ENCODE measurements at places on chromosomes 6 and 20.

- peak; percentile 19 for DNase-seq
These were observed 9.2 kb downstream of the LY86 start for GRCh38 chr6:6597682-6598081.

DNA sequence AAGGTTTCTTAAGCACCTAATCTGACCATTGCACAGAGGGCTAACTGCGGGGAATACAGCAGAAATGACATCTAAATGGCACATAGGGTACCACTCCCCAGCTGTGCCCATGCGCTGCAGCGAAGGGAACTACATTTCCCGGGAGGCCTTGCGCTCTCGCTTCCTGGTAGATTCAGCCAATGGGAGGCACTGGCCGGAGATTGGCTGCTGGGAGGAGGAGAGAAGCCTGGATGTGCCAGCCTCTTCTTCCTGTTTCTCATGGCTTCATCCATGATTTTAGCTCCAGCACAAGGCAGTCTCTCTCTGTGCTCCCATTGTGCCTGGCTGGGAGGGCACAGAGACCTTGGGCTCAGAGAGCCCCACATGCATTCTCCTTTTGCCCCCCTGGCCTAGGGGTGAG lies 101.7 kb upstream of the FOXA2 start:
- DNase-seq: peak; percentile 85

GRCh38 chr6:15456422-15456821 lies 206.4 kb downstream of the DTNBP1 start:
- DNase-seq: no peak

DNA sequence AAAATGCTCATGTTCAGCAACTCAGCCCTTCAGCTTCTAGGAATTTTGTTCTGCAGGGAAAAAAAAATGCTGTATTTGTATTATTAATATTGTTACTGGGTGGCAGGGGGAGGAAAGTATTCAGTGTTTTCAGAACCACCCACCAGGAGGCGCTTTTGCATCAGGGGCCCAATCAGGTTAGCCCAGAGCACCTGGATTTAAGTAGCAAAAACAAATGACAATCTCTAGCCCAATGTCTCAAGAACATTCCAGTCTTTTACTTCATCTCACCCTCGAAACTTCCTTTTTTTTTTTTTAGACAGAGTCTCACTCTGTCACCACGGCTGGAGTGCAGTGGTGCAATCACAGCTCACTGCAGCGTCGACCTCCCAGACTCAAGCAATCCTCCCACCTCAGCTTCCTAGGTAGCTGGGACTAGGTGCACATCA lies 635 bp upstream of the C20orf203 start:
- peak; percentile 94 for DNase-seq

DNA sequence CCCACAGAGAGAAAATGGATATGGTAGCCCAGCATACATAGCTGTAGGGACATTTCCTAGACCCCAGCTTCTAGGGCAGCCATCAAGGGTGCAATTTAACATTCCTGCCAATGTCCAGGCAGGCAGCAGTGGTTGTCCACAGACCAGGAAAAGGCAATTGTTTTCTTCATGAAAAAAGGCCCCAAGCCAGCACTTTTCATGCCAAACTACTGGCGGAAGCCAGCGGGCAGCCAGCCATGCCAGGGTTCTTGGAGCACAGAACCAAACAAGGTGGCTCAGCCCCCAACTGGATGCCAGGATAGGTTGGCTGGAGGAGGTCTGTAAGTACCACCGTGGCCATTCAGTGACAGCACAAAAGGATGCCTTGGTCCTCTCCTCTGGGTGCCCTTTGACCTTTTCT lies 94.6 kb downstream of the BANF2 start:
- no peak for DNase-seq

DNA sequence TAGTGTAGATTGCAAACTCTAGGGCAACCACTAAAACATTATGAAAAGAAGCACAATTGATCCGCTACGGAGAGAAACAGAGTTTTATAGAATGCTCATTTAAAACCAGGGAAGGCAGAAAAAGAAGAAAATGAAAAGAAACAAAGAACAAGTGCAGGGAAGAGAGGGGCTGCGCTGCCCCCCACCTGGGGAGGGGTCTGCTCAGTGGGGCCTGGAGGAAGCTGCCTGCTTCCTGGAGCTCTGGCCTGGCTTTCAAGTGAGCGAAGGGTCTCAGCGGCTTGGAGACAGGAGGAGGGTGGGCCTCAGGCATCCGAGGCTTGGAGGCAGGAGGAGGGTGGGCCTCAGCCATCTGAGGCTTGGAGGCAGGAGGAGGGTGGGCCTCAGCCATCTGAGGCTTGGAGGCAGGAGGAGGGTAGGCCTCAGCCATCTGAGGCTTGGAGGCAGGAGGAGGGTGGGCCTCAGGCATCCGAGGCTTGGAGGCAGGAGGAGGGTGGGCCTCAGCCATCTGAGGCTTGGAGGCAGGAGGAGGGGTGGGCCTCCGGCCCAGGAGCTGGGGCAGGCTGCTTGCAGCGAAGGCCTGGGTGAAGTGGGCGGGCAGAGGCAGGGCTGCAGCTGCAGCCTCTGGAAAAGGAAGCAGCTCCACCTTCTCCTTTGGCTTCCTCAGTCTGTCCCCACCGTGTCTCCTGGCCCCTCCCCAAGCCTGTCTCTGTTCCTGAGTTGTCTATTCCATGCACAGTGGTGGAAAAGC lies 406.3 kb downstream of the TAF4 start:
- DNase-seq: no peak

DNA sequence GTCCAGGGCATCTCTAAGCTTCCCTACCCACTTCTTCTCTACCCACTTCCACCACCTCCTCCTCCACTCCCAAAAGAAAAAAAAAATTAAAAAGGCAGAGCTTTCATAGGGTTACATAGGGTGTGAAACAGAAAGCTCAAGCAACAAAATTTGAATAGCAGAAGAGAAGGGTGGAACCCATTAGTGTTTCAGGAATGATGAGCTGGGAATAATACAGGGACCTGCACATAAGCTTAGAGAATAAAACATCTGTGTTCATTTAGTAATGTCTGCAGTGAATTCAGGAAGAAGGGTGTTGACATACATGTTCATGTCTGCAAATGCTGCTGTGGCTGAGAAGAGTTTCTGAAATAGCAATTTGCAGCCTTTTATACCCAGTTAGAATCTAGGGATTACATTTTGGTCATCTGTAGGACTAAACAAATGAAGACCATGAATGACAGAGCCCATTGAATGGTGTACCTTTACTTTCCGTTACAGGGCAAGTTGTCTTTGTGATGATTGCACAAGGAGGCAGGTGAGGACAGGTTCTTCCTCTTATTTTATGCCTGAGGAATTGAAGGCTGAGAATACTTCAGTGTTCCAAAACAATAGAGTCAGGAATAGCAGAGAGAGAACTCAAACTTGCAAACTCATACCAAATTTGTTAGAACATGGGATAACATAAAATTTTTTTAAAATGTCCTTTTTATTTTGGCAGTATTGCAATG lies 975.1 kb downstream of the TFAP2A start:
- no peak for DNase-seq

GRCh38 chr20:60060006-60060557 lies 101.9 kb downstream of the CDH26 start:
- no peak for DNase-seq

DNA sequence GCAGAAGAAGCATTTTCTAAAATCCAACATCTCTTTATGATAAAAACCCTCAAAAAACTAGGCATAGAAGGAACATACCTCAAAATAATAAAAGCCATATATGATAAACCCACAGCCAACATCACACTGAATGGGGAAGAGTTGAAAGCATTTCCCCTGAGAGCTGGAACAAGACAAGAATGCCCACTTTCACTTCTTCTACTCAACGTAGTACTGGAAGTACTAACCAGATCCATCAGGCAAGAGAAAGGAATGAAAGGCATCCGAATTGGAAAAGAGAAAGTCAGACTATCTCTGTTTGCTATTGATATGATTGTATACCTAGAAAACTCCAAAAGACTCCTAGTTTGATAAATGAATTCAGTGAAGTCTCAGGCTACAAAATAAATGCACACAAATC lies 7.9 kb upstream of the CDK19 start:
- no peak for DNase-seq

DNA sequence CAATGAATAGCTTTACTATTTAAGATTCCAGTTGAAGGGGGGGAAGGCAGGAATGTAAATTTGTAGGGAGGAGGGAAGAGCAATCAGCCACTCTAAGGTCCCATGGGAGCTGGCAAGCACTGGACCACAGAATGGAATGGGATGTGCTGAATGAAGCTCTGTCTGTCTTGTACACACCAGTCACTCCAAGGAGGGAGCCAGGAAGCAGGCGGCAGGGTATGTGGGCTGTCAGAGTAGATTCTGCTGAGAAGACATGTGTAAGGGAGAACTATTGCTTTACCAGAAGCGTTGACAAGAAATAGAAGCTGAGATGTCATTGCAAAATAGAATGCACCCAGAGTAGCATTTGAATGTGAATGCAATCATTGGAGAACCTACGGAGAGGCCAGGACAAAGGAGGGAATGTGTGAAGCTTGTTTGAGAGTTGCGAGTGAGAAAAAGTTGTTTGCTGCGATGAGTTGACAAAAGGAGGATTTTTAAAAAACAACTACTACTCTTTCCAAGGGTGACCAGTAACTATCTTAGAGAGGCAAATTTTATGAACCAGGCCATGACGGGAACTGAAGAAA lies 25.2 kb upstream of the PDE7B start:
- peak; percentile 36 for DNase-seq

DNA sequence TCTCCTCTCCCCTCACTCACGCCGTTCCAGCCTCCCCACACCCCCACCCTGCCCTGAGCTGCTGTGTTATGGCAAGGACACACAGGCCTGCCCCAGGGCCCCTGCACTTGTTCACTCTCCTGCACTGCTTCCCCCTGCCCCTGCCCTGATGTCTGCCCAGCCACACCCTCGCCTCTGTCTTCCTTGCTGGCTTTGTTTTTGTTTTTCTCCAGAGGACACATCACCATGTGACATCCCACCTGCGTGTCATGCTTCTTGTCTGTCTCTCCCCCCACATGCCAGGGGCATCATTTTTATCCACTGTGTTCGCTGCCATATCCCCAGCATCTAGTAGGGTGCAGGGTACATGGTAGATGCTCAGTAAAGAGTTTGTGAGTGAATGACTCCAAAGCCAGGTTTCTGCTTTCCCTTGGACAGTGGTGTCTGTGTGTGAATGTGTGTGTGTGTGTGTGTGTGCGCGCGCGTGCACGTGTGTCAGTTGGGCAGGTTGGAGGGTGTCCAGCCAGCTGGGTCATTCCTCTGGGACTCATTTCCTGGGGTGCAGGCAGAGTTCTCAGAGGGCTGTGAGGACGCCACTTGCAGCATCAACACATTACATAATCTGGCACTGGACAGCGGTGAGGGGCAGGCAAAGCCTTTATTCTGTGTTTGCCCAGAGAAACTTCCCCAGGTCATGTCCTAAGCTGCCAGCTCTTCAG lies 60.6 kb downstream of the STK35 start:
- no peak for DNase-seq

DNA sequence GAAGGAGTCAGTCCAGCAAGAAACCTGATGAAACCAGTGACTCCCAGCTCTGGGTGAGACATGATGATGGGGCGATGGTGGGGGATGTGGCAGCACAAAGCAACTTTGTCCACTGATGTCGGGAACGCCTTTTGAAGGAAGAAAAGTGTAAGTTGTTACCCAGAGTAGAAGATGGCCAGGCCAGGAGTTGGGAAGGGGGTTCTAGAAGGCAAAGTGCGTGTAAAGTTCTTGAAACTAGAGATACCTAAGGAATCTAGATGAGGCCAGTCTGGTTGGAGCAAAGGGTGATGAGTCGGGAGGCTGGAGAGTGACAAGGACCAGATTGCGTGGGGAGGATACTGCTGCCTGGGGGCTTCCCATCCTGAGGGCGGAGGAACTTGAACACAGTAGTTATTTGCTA lies 117.0 kb downstream of the PHACTR3 start:
- no peak for DNase-seq

GRCh38 chr20:53547664-53548239 lies 45.9 kb downstream of the ZNF217 start:
- DNase-seq: peak; percentile 90

- DNase-seq: no peak
These were observed 106.5 kb upstream of the GMDS start for GRCh38 chr6:2351807-2352431.

GRCh38 chr6:49980898-49981297 lies 11.5 kb upstream of the DEFB113 start:
- DNase-seq: no peak

DNA sequence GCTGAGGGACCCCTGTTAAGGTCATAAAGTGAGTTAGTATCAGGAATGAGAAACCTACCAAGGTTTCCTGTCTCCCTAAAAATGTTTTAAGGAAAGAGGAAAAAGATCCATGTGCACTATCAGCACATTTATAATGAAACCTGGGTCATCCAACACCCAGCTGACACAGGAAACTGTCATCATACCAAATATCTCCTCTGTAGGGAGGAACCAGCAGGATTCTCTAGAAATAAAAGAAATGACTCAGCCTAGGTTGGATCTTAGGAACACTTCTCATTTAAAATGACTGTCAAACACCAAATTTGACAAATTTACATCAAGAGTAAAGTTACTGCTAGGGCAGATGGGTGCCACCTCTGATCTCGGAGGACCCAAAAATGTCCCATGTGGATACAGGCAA lies 21.7 kb downstream of the GFOD1 start:
- DNase-seq: no peak

GRCh38 chr6:43708860-43709653 lies 21.5 kb upstream of the MRPS18A start:
- DNase-seq: no peak

- no peak for DNase-seq
These were observed 157.5 kb downstream of the AIG1 start for GRCh38 chr6:143218233-143218632.

DNA sequence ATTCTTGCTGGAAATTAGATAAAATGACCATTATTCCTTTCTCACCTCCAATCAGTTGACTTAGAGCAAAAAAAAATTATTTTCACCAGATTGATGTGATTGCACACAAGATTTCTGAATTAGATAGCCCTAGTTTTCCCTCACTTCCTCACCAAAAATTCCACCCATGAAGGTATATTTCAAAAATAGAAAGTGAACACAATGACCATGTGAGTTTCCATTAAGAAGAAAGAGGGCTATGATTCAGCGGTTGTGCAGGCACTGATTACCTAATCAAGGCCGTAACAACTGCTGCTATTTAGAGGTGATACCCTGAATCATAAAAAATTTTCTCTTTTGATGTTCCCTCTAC lies 19.5 kb upstream of the RALGAPA2 start:
- no peak for DNase-seq

DNA sequence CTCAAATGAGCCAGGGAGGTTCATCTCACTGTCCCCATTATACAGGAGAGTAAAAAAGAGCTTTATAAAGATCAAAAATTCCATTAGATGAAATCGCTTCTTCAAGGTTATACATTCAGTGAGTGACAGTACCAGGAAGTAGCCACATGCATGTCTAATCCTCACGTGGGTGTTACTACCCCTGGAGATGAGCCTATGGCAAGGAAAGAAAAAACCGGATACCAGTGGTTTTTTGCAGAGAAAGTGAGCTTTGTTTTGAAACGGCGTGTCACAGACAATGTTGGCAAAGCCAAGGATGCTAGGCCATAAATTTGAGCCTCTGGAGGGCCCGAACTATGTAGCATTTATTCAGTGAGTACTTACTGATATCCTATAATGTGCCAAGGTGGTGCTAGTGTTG lies 215.0 kb upstream of the RIN2 start:
- no peak for DNase-seq

DNA sequence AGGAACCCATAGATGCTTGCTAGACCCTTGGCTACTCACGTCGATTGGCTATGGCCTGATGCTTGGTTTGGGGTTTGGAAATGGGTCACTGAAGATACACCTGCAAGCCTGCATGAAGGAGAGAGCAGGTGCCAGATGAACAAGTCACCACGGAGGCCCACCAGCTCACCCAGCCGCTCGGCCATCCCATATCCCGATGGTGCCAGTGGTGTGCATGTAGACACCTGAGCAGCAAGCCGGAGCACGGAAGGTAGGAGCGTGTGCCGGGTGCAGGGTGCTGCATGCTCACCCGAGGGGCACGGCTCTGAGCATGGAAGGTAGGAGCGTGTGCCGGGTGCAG lies 35.9 kb downstream of the DACT2 start:
- no peak for DNase-seq

Measured in GM23338 (cell line).